ENCODE measurements at places on chromosomes 5 and 9.

GRCh38 chr9:127941062-127941960, 3.7 kb upstream of the DPM2 start:
- peak; percentile 53 for DNase-seq

DNA sequence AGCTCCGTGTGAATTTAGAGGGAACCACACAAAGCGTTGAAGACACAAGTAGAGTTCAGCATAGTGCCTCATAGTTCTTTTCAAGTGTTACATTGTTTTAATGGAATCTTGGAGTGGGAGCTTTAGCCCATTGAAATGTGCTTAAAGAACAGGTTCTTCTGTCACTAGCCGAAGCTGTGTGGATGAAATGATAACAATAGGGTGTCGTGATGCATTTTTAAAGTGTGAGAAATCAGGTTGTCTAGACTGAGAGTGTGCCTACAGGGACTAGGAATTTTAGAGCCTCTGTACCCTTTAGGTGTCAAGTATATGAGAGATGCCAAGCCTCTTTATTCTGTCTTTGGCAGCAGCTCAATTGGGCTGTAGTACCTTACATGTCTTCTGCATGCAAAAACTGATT, 83.0 kb downstream of the NDUFS4 start:
- DNase-seq, result no peak

- no peak for DNase-seq
These were observed 305.1 kb downstream of the PSAT1 start for GRCh38 chr9:78601957-78602565.

DNA sequence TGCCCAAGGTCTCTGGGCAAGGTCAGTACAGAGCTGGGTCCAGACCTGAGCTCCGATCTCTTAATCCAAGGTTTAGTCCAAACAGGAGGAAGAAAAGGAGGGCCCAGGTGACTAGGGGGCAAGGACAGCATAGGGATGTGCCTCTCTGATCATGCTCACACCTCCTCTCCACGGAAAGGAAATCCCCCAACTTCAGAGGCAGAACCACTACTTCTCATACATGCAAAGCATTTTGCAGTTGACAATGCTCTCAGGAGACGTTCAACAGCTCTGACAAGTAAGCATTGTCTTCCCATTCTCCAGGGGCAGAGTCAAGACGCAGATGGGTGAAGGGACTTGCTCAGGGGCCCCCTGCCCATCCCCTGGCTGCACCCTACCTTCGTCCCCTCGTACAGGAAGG, 8.7 kb upstream of the CORO2A start:
- DNase-seq, result no peak

- no peak for DNase-seq
These were observed 29.7 kb downstream of the DAPK1 start for GRCh38 chr9:87527211-87527916.

DNA sequence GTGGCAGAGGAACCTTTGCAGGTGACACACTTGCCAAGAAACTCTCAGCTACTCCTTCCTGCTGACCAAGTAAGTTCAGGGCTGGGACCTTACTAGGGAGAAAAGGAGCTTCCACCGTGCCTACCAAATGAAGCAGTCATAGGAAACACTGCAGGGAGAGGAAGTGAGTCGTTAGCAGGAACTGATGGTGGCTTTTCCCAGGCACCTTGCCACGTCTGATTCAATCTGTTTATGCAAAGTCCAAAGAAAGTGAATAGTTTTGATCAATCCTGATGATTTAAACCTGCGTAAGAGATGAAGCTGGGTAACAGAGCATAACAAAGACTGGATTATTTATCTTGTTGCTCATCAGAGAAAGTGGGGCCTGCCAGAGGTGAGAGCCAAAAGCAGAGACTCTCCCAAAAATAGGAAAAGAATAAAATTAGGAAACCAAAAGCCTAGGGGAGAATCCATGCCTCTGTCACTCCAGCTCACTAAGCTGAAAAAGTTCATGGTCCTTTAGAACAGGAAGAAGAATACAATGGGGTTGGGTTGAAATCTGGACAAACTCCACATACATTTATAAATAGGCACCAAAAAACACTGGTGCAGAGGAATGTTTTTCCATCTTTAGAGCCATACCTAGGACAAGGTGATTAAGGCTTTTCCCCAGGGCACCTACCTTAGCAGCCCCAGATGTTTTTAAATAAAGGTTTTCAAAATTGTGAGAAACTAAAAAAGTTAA, 9.3 kb upstream of the PFDN1 start:
- DNase-seq, result no peak

- no peak for DNase-seq
These were observed 459.3 kb upstream of the ZNF608 start for GRCh38 chr5:125205601-125206225.

GRCh38 chr5:131536211-131536826, 98.7 kb downstream of the RAPGEF6 start:
- DNase-seq, result no peak

DNA sequence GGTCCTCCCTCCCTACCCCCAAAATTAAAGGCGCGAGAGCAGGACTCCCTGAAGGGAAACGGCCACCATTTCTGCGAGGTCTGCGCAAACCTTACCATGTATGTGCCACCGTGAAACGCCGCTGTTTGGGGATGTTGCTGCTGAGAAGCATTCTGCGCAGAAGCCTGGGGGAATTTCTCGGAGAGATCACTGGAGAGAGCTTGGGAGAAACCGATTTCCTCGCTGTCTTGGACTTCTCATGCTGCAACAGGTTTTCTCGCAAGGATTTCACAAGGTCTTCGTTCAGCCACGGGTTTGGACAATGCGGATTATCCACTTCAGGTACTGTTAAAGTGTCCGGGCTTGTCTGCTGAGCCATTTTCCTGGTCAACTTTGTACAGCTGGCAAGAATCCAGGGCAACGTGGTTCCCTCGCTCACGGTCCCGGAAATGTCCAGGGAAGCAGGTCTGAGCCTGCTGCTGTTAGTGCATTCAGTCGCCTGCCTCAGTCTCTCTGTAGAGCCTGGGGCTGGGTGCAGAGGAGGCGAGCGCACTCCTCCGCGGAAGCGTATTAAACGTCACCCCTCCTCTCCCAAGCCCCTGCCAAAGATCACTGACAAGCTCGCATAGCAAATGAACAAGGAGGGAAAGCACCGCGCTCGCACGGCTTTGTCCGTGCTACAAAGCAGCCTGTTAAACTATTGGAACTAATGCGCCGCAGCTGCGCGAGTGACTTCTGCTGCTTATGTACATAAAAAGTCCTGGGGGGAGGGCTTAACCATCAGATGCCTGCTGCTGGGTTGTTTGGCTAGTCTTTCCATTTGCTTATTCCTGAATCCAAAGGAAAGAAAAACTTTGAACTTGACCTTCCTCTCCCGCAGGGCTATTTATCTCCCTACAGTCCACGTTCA, 125.1 kb downstream of the PDE4D start:
- DNase-seq, result peak; percentile 68

GRCh38 chr9:74543145-74543544, 46.0 kb downstream of the RORB start:
- DNase-seq, result no peak

DNA sequence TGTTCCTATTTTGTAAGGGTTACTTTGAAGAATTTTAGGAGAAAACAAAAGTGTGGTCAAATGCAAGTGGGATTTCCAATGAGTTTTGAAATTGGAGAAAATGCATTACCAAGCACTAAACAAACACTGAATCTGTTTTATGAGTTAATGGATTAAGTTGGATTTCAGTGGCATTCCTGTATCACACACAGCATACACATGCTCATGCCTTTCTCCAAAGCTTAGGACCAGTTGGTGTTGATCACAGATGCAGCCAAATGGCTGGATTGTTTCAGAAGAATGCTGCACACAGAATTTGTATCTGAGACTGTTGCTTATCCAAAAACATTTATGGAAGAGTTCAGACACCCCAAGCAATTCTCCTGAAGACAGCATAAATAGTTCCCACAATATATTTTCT, 611.1 kb downstream of the ACTL7B start:
- no peak for DNase-seq

GRCh38 chr9:2158111-2158610, 143.0 kb downstream of the SMARCA2 start:
- DNase-seq, result peak; percentile 86

DNA sequence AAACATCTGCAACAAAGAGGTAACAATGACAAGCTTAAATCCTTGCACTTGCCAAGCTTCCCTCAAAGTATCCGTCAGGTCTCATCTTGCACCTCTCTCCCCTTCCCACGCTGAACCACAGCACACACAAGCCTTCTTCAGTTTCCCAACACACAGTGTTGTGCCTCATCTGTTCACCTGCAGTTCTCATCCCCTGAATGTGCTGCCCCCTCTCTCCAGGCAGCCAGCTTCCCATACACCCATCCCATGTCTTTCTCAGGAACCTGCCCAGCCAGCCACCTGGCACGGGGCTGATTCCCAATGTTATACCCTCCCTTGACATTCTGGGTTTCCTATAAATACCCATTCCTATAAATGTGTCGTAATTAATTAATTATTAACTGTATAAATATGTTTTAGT, 314.8 kb downstream of the PRELID2 start:
- no peak for DNase-seq

- DNase-seq, result no peak
These were observed 12.4 kb downstream of the SPATA31E1 start for GRCh38 chr9:87894998-87895625.

DNA sequence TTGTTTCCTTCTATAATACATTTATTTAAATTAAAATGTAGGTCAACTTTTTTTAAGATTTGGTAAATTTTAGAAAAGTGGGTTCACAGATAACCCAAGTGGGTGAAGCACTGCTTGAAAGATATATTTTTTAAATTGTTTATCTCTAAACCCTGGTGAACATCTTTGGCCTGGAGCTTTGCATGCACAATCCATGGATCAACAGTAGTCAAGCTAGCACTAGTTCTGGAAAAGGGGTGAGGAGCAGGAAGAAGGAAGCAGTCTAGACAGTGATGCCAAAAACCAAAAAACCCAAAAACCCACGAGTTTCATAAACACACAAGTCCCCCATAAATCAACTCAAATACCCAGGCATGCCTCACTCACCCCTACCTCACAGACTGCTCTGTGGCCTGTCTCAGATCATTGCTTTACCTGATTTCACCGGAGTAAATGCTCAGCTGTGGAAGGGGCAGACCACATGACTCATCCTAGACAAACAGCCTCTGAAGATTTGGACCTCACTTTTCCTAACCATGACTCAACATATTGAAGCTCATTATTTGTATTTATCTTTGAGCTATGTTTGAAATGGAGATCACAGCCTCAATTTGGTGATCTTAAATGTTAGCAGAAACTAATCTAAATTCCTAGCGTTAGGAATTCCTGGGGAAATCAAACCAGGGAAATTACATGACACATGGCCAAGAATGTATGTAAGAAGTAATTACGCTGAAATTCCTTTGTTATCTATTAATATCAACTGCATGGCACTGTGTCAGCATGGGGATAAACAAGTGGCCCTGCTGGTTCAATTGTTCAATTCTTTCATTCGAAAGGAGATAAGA, 149.6 kb downstream of the ZNF608 start:
- no peak for DNase-seq

GRCh38 chr5:149417711-149418368, 38.7 kb upstream of the IL17B start:
- no peak for DNase-seq

GRCh38 chr9:98899408-98900056, 44.2 kb upstream of the COL15A1 start:
- DNase-seq, result no peak

- no peak for DNase-seq
These were observed 50.5 kb downstream of the EHMT1 start for GRCh38 chr9:137669261-137669672.

DNA sequence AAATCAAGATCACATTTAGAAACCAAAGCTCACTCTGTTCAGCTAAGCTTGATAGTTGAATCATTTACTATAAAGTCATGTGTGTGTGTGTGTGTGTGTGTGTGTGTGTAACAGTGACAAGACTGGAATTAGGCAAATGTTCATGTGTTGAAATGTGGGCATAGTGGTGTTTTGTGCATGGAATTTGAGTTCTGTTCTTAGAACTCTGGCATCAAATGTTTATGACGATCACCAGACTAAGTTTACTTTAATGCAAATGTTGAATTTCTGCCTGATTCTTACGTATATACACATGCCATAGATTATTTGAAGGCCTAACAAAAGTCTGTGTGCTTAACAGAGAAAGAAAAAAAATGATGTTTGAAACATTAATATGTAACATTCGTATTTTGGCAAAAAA, 72.8 kb upstream of the COL5A1 start:
- no peak for DNase-seq

DNA sequence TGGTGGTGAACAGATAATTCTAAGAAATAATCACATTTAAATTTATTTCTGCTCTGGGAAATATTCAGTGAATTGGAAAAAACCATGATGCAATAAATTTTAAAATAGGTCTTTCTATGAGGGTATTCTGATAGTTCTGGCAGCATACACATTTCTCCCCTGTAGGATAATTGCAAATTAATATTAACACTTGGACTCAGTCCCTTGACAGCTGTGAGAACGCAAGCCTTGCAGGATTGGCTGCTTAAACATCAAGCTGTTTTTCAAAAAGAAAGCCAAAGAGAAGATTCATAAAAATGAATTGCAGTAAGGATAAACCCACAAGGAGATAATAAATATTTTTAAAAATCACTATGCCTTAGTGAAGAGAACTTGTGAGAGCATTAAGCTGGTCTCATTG, 180.0 kb downstream of the MTRR start:
- DNase-seq, result no peak

- peak; percentile 4 for DNase-seq
These were observed 97.7 kb upstream of the PPP1R26 start for GRCh38 chr9:135381762-135382310.

DNA sequence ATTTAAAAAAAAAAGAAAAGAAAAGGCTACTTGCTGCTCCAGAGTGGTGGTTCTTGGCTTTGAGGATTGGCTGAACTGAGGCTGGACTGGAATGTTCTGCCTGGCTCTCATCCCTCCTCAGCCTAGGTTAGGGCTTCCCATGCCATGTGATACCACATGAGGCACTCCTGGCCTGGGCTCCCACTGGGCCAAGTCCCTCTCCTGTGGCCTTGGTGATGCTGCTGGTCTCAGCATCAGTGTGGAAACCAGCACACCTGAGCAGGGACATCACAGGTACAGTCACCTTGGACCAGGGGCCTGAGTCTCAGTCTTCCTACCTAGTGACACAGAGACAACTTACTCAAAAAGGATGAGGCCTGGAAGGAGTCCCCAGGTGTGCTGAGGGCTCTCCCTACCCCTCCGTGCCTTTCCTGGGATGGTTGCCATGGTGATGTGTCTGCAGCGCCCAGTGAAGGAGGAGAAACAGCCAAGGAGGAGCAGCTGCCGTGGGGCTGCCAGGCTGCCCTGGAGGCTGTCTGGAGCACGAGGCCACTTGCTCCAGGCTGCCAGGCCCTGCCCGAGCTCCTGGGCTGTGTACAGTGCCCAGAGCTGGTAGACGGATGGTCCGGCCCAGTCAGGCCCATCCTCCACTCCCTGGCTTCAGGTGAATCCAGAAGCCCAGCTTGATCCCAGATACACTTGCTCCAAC, 71.0 kb downstream of the WNK2 start:
- DNase-seq, result peak; percentile 48

Data from Right ventricle myocardium inferior (tissue), 1 donor.